ENCODE measurements at places on chromosomes 2 and 18.

- DNase-seq = no peak
Measured at GRCh38 chr2:110099471-110100225, 16.0 kb downstream of the MALL start.

DNA sequence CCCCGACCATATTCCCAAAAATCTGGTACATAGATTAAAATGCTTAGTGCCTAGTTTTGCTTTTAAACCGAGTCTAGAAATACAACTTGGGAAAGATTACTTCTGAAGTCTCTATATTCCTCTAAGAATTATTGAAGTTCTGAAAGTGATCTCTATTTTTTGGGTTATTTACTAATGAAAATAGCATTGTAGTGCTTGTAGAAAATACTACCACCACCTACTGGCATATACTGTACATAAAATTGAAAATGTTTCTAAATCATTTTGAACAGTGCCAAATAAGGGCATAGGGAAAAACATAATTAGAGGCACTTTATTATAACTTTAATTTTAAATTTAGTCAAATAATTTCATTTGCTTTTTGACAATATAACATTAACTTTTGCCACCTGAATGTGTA lies 1399.6 kb upstream of the ZEB2 start:
- no peak for DNase-seq

- DNase-seq = no peak
Measured at GRCh38 chr2:99898336-99899048, 243.9 kb downstream of the AFF3 start.

GRCh38 chr2:227033471-227034148 lies 130.4 kb downstream of the COL4A4 start:
- no peak for DNase-seq

DNA sequence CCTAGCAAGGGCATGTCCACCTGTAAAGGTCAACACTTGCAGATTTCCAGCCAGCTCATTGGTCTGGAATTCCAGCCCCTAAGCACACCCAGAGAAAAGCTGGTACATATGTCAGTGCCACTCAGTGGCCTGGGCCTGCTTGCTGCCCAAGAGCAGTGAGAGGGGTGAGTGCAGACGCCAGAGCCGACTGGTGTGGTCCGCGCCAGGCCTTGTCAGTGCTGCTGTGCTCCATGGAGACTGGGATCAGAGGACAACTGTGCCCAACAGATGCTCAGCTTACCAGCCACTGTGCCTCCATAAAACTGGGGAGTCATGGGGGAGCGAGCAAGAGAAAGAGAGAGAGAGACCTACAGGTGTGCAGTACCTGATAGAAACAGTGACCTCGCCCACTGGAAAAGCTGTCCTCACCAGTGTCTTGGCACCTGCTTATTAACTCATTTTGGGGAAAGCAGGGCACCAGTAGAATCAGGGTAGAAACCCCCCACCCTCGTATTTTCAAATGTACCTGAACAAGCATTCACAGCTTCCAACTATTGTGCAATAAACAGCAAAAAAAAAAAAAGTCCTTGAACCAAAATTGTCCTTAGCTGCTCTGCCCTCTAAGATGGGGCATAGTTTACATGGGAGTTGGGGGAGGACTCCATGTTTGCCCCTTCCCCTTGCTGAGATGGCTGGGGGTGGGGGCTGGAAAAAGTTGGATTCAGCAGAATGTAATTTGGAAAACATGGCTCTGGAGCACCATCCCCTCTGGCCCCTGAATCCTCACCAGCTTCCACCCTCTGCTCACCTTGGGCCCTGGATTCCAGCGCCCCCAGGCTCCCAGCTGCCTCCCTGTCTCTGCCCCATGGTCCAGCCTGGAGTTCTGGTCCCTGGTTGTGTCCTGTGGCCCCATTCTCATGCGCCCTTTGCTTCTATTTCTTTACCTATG lies 1.4 kb upstream of the SP140L start:
- DNase-seq = no peak

DNA sequence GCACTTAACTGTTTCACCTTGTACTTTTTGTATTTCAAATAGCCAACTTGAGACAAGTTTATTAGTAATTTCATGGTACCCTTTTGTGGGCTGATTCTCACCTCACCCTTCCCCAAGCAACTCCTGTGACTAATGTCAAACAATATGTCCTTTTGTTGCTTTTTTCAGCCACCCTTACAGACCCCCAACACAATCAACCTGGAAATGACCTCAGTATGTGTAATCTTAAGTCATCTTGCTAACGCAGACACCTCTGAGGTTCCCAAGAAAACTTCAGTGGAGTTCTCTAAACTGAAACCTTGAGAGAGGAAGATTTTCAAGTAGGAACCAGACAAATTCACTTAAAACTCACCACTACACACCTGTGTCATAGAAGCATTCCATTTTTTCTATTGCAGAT lies 69.5 kb downstream of the KYNU start:
- no peak for DNase-seq

GRCh38 chr18:13541621-13542519 lies 184.5 kb downstream of the FAM210A start:
- DNase-seq = no peak

GRCh38 chr18:58427321-58427720 lies 201.6 kb downstream of the ALPK2 start:
- no peak for DNase-seq

DNA sequence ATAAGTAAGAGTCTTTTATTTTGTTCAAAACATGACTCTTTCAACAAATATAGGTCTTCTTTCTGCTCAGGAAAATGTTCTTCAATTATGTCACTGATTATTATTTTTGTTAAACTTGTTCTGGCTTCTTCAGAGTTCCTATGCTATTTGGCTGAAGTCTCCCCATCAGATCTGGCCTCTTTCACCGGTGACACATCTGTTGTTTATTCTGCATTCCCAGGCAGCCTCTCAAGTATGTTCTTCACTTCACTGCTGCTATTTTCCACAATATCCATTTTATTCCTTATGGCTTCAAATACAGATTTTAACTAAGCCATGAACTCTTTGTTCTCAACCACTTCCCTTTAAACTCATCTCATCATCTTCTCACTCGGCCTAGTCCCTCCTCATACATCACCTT lies 45.7 kb downstream of the HDAC4 start:
- no peak for DNase-seq

Data from stimulated activated CD8-positive, alpha-beta memory T cell treated with anti-CD3 and anti-CD28 coated beads, Interleukin-12 subunit alpha, Interleukin-12 subunit beta, amount 100 ng/mL, for 4 hours (primary cell).